Panc1 (cell line): ENCODE measurements at places on chromosomes 3 and 15. TPM values are rescaled to one million over a fixed set of nuclear protein-coding genes. Genes with fewer than 3 reads are reported as not detected.

PLCH1 gene
- 0.03 TPM for total RNA-seq

AHSG gene
- total RNA-seq = 0.85 TPM

ITIH1 gene
- 0.31 TPM for total RNA-seq

MAGEL2 gene
- not detected for total RNA-seq

MYRIP gene
- total RNA-seq = 0.59 TPM

APOD gene
- total RNA-seq = not detected

SNTN gene
- total RNA-seq = not detected

GRAMD1C gene
- 3.9 TPM for total RNA-seq

CRBN gene
- total RNA-seq = 18.7 TPM

TBC1D2B gene
- 59.3 TPM for total RNA-seq

TRPM1 gene
- total RNA-seq = not detected

CYP11A1 gene
- total RNA-seq = 0.57 TPM

TRIM71 gene
- 0.18 TPM for total RNA-seq

CLDN18 gene
- 0.08 TPM for total RNA-seq

ALS2CL gene
- total RNA-seq = 2.7 TPM

TMEM207 gene
- total RNA-seq = not detected

LIPC gene
- not detected for total RNA-seq
